CD4-positive, alpha-beta memory T cell (primary cell): ENCODE measurements at places on chromosomes 7 and 10.
A peak's percentile ranks its signal among the peaks of the same experiment; 100 is the strongest.

DNA sequence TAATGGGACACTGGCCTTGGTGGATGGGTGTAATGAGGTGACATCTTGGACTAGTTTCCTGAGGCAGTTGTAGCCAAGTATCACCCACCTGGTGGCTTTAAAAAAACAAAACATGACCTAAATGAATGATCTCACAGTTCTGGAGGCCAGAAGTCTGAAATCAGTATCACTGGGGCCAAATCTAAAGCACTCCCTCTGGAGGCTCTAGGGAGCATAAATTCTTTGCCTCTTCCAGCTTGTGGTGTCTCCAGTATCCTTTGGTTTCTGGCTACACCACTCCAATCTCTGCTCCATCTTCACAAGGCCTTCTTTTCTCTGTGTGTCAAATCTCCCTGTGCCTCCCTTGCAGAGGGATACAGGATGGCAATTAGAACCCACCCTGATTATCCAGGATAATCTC lies 342.9 kb downstream of the CALN1 start:
- H3K4me3 ChIP-seq: no peak overlapping the region
- no peaks in the 10 kb centered on the region for H3K27me3 ChIP-seq
- H3K27ac ChIP-seq: no peak overlapping the region
- no peaks in the 10 kb centered on the region for H3K36me3 ChIP-seq
- no peaks in the 10 kb centered on the region for H3K4me1 ChIP-seq
- DNase-seq: no peak

GRCh38 chr10:46267132-46267985 lies 19.4 kb upstream of the ANTXRL start:
- H3K27me3 ChIP-seq: no peaks in the 10 kb centered on the region
- no peak for DNase-seq
- peak overlapping the region; percentile 62 for H3K27ac ChIP-seq
- H3K4me1 ChIP-seq: peaks cover 61% of the 10 kb centered on the region
- peaks cover 1% of the 10 kb centered on the region for H3K36me3 ChIP-seq

DNA sequence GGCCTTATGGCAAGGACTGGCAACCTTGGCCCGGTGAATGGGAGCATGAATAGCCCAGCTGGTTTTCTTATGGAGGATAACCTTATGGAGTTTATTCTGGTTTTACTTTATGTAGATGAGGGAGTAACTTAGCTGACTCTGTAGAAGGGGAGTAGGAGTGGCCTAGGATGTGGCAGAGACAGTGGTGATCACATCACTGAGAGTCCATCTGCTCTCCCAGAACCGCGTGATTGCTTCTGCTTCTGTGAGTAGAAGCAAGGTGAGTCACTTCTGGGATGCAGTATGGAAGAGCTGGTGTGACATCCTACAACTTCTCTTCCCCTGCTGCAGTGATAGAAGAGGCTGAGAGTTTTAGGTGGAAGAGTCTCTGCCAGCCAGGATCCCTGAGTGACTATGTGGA lies 129.2 kb downstream of the RPS24 start:
- H3K4me1 ChIP-seq: no peaks in the 10 kb centered on the region
- H3K27me3 ChIP-seq: no peaks in the 10 kb centered on the region
- DNase-seq: no peak
- no peak overlapping the region for H3K4me3 ChIP-seq
- H3K36me3 ChIP-seq: no peaks in the 10 kb centered on the region
- no peak overlapping the region for H3K27ac ChIP-seq

DNA sequence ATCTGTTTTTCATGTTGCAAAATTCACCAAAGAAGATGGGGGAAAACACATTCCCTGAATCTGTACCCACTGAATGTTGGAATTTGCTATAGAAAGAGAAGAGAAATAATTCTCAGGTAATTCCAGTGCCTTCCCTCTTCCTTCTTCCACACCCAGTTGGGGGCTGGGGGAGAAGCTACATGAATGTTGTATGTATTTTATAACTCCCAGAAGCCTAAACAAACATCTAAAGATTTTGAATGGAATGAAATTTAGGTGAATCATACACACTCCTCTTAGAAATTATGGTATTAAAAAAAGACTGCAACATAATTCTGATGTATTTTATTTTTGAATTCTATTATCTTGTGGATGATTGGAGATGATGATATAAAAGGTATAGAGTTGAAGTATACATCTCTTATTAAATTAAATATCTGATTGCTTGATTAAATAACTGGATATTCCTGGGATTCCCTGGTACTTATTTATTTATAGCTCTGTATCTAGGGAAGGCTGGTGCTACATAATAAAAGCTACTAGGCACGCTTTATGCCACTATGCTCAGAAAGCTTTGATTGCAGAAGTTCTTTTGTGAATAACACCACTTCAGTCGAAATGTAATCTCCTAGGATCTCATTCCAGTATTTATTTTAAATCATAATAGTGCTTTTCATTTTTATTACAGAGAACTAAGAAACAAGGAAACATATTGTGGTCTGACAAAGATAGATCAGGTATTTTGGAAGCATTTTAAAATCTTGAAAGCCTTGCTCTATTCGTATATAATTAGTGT lies 98.5 kb downstream of the MCU start:
- DNase-seq: no peak
- peaks cover 6% of the 10 kb centered on the region for H3K4me1 ChIP-seq
- H3K36me3 ChIP-seq: no peaks in the 10 kb centered on the region
- H3K4me3 ChIP-seq: no peak overlapping the region

DNA sequence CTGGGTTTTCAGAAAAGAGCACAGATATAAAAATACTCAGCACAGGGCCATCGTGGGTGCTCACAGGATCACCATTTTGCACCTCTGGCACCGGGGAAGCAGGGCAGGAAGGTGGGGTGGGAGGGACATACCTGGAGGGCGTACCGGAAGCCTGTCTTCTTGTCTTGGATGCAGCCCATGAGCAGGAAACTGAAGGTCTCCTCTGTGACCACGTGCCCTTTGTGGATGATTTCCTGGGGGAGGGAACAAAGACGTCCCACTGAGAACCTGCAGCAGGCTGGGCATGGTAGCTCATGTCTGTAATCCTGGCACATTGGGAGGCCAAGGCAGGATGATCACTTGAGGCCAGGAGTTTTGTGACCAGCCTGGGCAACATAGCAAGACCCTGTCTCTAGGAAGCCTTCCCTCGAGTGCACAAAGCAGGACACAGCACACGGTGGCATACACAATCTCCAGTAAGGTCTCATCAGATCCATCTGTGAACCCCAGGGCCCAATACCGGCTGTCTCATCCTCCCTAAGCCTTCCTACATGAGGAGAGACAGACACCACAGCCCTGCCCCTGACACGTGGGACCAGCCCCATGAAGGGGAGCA lies 9.5 kb downstream of the PTCD1 start:
- H3K4me1 ChIP-seq: peaks cover 5% of the 10 kb centered on the region
- no peak overlapping the region for H3K27ac ChIP-seq
- H3K36me3 ChIP-seq: peaks cover 9% of the 10 kb centered on the region
- H3K4me3 ChIP-seq: no peak overlapping the region
- DNase-seq: no peak

DNA sequence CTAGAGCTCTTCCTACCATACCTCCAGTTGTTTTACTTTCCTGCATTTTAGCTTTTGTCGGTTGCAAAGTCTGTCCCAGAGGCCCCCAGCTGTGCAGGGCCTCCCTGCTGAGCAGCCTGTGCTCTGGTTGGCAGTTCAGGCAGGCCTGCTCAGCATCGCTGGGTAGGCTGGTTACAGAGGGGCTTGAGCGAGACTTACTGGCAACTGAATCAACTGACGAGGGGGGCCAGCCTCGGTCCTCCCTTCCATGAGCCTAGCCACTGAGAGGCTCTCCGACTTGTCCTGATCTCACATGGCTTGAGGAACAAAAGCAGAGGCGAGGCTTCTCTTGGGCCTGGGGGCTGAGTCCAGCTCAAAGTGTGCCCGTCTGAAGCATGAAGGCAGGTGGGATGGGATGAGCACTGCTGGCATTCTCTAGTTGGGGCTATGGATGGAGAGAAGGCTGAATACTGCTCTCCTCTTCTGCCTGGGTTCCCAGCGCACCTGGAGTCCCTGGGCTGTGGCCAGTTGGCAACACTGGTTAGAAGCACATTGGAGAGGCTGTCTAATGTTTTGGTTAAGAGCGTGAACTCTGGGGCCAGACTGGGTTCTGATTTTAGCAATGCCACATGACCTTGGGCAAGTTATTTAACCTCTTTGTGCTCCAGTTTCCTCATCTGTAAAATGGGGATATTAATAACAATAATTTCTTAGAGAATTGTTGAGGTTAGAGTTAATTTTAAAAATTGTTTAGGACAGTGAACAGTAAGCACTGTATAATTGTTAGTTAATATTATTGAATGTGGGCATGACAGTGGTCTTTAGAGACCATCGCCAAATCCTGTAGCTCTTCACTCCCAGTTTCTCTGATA lies 6.9 kb upstream of the SFRP5 start:
- DNase-seq: no peak
- no peaks in the 10 kb centered on the region for H3K36me3 ChIP-seq
- H3K27ac ChIP-seq: no peak overlapping the region
- H3K4me3 ChIP-seq: no peak overlapping the region

GRCh38 chr7:5470167-5470532 lies 46.5 kb upstream of the TNRC18 start:
- no peak overlapping the region for H3K4me3 ChIP-seq
- H3K27me3 ChIP-seq: no peaks in the 10 kb centered on the region
- H3K4me1 ChIP-seq: no peaks in the 10 kb centered on the region
- no peaks in the 10 kb centered on the region for H3K36me3 ChIP-seq
- H3K27ac ChIP-seq: no peak overlapping the region

- H3K4me3 ChIP-seq: no peak overlapping the region
- no peak overlapping the region for H3K27ac ChIP-seq
- no peaks in the 10 kb centered on the region for H3K27me3 ChIP-seq
- no peaks in the 10 kb centered on the region for H3K36me3 ChIP-seq
- H3K4me1 ChIP-seq: no peaks in the 10 kb centered on the region
- DNase-seq: no peak
These were observed 28.6 kb downstream of the VIM start for GRCh38 chr10:17256627-17257026.

DNA sequence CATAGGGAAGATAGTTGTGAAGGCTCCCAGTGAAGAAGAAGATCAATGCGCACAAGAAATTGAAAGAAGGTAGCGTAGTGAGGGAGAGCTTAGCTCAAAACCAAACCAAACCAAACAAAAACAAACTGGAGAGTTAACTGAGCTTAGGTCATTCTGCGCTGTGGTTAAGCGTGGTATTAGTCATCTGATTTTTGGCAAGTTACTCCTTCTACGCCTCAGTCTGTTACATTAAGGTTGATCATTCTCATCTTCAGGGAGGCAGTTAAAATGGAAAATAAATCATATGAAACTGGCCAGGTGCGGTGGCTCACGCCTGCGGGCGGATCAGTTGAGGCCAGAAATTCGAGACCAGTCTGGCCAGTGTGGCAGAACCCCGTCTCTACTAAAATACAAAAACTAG lies 259.7 kb downstream of the EXOC4 start:
- H3K27me3 ChIP-seq: no peaks in the 10 kb centered on the region
- H3K27ac ChIP-seq: no peak overlapping the region
- no peaks in the 10 kb centered on the region for H3K4me1 ChIP-seq
- no peaks in the 10 kb centered on the region for H3K36me3 ChIP-seq
- no peak overlapping the region for H3K4me3 ChIP-seq

GRCh38 chr7:33593611-33594010 lies 311.7 kb upstream of the BMPER start:
- no peak overlapping the region for H3K4me3 ChIP-seq
- no peaks in the 10 kb centered on the region for H3K36me3 ChIP-seq
- no peak overlapping the region for H3K27ac ChIP-seq
- DNase-seq: no peak
- no peaks in the 10 kb centered on the region for H3K4me1 ChIP-seq
- no peaks in the 10 kb centered on the region for H3K27me3 ChIP-seq

- no peaks in the 10 kb centered on the region for H3K4me1 ChIP-seq
- DNase-seq: no peak
- H3K27ac ChIP-seq: no peak overlapping the region
- H3K36me3 ChIP-seq: no peaks in the 10 kb centered on the region
- H3K27me3 ChIP-seq: no peaks in the 10 kb centered on the region
- H3K4me3 ChIP-seq: no peak overlapping the region
These were observed 31.2 kb downstream of the BAIAP2L1 start for GRCh38 chr7:98369726-98370125.

DNA sequence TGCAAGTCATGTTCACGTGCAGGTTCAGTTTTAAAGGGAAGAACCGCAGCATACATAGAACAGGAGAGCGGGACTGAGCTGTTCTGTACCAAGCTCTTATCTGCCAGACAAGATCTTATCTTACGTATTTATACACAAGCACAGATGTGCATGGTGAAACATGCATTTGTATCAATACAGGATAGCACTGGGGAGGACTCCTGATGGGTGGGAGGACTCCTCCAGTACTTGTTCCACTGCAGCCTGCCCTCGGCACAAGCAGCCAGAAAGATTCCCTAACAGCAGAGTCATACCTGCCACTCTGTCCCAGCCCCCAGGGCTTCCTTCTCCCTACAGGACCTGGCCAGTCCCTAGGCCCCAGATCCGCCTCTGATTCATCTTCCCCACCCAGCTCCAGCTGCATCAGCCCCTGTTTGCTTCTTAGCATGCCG lies 13.2 kb upstream of the PRKCQ start:
- H3K4me1 ChIP-seq: peaks cover 93% of the 10 kb centered on the region
- peak; percentile 24 for DNase-seq
- no peak overlapping the region for H3K4me3 ChIP-seq
- H3K27ac ChIP-seq: peak overlapping the region; percentile 40
- peaks cover 16% of the 10 kb centered on the region for H3K36me3 ChIP-seq
- no peaks in the 10 kb centered on the region for H3K27me3 ChIP-seq

DNA sequence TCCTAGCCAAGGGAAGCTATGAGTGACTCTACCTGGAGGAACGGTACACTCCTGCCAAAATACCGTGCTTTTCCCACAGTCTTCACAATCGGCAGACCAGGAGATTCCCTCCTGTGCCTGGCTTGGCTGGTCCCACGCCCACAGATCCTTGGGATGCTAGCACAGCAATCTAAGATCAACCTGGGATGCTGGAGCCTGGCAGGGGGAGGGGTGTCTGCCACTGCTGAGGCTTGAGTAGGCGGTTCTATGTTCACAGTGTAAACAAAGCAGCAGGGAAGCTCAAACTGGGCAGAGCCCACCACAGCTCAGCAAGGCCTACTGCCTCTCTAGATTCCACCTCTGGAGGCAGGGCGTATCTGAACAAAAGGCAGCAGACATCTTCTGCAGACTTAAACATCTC lies 295.3 kb downstream of the ELMO1 start:
- no peaks in the 10 kb centered on the region for H3K36me3 ChIP-seq
- no peaks in the 10 kb centered on the region for H3K4me1 ChIP-seq
- no peaks in the 10 kb centered on the region for H3K27me3 ChIP-seq

DNA sequence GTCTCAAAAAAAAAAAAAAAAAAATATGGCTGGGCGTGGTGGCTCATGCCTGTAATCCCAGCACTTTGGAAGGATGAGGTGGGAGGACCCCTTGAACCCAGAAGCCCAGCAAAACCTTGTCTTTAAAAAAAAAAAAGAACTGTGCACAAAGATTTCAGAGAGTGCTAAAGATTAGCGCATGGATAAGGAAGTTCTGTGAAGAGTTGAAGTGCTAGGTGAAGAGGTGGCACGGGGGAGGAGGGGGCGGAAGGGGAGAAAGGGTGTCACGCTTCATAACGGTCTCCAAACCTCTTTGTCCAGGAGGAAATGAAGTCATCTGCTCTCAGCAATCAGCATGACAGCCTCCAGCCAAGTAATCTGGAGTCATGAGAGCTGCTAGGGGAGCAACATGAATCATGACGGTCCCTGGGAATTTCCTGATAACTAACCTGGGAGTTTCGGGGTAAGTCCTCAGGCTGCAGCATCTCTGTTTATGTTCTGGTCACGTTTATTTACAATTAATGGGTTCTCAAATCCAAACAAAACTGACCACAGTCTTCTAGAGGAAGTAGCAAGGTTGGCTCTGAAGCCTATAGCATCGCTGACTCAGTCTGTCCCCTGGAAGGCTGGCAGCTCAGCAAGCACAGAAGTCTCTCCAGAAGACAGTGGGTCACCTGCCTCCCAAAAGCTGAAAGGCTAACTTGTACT lies 1.9 kb upstream of the PLAU start:
- H3K4me3 ChIP-seq: no peak overlapping the region
- H3K36me3 ChIP-seq: no peaks in the 10 kb centered on the region
- peaks cover 29% of the 10 kb centered on the region for H3K4me1 ChIP-seq
- peaks cover 13% of the 10 kb centered on the region for H3K27me3 ChIP-seq
